ENCODE measurements at places on chromosomes 7 and 10.

DNA sequence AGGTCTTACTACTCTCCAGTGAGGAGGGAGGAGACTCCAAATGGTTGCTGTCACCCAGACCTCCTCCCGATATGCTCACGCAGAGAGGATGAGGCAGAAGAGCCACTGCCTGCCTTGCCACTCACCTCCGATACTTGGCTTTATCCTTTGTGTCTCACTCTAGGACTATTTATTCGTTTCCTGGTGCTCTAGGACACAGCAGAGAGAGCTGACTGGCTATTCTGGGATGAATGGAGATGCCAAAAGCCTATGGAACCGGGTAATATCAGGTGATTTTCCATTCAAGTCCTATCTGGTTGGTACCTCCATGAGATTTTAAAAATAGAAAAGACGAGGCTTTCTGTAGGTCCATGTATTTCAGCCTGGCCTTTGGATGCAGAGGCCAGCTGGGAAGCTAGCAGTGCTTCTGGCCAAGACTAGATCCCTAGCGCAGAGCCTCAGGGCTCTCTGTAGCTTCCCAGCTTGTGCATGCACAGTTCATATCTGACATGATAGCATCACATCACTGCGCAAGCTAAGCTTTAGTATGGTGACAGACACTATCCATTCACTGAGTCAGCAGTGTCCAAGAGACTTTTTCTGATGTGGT, 239.0 kb upstream of the ANKRD30A start:
- no peak for DNase-seq

- DNase-seq, result no peak
Observed at GRCh38 chr7:128402356-128402755, 7.4 kb downstream of the IMPDH1 start.

DNA sequence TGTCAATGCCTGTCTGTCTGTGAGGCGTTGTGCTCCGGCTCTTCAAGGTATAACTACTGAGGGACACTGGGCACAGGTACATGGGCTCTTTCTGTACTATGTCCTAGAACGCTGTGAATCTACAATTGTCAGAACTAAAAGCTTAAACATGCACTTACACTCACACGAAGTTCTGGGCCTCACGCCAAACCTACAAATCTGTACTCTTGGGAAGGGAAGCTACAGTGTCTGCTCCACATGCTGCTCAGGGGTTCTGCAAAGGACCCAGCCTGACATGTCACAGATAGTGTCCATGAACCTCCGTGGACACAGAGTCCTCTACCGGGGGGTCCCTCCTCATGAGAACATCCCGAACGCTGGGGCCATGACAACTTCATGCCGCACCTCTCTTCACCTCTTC, 268.7 kb downstream of the WDR37 start:
- DNase-seq, result no peak

- DNase-seq, result peak; percentile 82
Observed at GRCh38 chr7:128697302-128697905, 25.3 kb downstream of the GARIN1A start.

- no peak for DNase-seq
Observed at GRCh38 chr10:78130966-78131710, 97.5 kb downstream of the RPS24 start.

DNA sequence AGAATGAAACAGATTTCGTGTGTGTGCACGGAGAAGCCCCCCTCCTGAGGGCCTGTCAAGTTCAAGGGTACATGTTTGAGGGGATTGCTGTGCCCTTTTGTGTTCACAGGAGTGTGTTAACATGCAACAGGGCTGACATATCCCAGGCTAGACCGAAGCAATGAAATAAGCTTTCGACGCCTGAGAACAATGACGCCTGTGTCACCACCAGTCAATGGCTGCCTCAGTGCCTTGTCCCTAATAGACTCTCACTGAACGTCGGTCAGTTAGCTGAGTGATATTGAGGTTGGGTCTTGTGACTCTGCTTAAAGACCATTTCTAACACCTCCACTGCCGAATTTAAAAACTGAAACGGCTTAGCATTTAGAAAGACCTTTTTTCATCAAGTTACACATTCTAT, 175.2 kb upstream of the TCF7L2 start:
- DNase-seq, result no peak

DNA sequence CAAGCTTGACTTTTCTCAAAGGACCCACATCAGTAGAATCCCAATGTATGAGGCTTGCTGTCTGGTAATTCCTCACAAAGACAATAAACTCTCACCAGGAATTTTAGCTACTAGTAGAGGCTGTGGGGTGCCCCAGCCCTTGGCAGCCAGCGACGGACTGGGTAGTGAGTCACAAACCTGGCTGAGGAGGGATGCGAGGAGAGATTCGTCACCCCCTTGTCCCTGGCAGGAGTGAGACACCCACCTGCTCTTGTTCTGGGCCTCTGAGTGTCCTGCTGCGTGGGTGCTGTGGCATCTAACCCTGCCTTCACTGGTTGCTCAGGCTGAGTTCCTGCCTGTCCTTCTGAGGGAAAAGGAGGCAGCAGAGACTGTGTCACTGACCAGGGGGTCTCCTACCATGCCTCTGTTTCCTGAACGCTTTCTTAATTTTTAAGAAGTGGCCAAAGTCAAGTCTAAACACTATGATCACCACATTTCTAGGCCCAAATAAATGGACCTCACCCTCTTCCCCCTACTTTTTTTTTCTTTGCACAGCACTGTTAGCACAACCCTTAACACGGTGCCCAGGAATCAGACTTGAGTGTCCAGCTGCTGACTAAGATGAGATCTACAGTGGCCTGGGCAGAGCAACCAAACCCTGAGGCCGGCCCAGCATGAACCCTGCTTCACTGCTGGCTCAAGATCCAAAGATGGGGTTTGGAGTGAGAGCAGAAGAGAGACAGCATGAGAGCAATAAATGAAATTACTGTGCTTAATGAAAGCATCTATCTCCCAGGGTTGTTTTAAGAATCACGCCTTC, 146.4 kb downstream of the ANLN start:
- DNase-seq, result no peak

- peak; percentile 73 for DNase-seq
Observed at GRCh38 chr10:75019370-75019769, 92.1 kb upstream of the SAMD8 start.

DNA sequence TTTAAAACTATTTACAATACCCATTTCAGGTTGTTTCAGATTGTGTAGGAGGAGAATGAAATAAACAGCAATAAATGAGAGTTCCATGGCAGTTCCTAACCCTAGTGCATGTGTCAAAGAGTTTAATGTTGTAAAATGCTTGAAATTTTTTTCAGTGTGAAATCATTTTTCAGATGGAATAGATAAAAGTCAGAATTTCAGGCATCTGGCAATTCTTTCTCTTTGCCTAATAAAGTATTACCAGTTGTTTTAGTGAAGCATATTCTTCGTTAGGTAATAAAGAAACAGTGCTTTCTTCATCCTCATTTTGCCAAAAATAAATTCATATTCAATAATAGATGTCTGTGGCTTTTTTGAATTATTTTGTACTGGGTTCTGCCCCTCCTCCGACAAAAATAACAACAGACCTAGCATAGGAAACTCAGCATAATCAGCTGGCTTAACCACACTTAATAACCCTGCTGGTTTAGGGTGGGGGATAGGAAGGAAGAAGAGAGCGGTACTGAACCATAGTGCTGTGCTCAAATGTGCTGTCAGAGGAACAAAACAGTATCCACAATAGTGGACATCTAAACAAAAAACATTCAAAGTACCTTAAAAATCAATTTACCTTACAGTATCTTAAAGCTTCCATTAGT, 39.1 kb downstream of the MINDY3 start:
- DNase-seq, result no peak

- peak; percentile 76 for DNase-seq
Observed at GRCh38 chr10:13784067-13784466, 197.3 kb downstream of the PRPF18 start.

- no peak for DNase-seq
Observed at GRCh38 chr10:62806251-62806650, 1.7 kb downstream of the ADO start.

GRCh38 chr7:103573479-103574058, 127.6 kb upstream of the SLC26A5 start:
- peak; percentile 60 for DNase-seq

DNA sequence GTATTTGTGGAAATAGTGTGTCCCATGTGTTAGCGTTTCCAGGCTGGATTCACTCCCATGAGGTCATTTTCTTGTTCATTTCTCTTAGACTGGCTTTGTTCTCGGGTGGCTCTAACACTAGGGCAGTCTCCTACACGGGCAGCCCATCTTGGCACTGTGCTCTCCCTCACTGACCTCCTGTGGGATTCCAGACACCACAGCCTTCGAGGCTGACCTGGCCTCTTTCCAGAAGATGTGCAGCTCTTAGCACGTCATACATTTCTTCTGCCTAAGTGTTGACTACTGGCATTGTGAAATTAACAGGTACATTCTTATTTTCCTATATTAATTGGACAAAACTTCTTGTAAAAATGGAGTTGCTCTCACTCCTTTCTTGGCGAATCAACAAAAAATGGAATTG, 72.8 kb downstream of the INSYN2A start:
- DNase-seq, result no peak

DNA sequence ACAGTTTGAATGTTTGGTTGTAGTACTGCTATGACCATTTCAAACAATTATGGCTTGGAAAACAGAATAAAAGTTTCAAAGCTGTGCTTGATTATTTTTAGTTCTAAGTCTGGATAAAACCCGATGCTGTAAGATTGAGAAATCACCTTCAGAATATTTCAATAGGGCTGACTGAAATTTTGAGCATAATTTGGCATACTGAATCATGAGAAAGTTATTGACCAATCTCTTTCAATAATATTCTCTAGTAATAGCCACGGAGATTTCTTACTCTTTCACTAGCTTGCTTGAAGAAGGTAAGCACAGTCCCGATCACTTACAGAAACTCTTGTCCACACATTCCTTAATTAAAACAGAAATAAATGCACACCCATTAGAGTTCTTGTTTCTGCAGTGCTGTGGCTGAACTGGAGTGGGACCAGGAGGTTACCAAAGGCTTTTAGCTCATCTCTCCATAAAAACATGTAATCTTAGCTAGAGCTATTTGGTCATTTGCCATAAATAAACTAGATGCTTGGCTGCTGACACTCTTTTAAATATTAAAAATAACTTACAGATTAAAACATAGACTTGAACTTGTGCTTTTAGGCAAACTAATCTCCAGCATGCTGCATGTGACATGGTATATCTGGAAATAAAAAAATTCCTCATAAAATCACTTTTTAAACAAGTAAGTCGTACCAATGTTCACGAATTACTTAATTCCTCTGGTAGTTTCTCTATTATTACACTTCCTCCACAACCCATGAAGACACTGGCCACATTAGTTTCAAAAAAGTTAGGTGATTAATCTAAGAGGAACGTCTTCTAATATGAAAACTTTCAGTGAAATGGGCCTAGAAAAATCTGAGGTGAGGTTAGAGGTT, 97.8 kb downstream of the AGMO start:
- DNase-seq, result no peak

GRCh38 chr7:122014697-122015096, 129.4 kb downstream of the AASS start:
- peak; percentile 6 for DNase-seq

DNA sequence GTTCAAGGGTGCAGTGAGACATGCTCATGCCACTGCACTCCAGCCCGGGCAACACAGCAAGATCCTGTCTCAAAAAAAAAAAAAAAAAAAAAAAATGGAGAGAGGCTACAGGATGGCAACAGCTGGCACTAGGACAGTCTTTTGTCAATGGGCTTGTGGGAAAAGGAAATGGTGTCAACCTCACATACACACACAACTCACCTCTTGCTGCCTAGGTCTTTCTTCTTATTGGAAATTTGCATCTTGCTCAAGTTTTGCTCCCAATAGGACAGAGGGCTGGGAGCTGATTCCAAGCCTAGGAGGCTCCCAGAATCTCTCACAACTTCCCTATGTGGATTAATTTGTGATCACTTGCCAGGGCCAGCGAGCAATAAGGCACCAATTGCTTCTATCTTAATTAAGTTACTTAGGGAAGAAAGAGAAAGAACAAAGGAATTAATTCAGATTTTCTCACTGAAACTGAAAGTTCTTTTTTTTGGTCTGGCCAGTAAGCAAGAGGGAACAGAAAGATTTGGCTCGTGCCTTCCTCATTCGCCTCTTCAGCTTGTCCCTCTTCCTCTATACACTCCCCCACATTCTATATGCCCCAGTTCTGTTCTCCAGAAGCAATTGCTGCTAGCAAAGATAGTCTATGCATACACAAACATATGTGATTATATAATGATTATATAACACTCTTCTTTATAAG, 33.8 kb downstream of the MAP3K8 start:
- DNase-seq, result peak; percentile 67

DNA sequence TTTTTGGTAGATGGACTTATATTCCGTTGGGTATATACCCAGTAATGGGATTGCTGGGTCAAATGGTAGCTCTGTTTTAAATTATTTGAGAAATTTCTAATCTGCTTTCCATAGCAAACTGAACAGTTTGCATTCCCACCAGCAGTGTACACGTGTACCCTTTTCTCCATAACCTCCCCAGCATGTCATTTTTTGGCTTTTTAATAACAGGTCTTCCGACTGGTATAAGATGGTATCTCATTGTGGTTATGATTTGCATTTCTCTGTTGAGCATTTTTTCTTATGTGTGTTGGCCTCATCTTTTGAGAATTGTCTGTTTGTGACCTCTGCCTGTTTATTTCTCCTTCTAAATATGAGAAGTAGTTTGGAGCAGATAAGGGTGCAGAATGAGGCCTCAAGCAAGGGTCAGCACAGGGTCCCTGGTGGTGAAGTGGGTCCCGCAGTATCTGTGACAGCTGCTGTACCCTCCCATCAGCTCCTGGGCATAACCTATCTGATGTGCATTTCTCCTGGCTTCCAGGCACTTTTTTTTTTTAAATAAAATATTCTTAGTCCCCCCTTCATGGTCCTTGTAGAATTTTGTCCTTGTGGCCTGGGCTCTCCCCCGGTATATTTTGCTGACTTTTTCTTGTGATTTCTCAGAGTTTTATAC, 73.5 kb downstream of the PROSER2 start:
- DNase-seq, result no peak

GRCh38 chr7:98174334-98175259, 36.6 kb upstream of the BHLHA15 start:
- no peak for DNase-seq

- DNase-seq, result no peak
Observed at GRCh38 chr7:100155553-100156317, 2.8 kb downstream of the TRAPPC14 start.

DNA sequence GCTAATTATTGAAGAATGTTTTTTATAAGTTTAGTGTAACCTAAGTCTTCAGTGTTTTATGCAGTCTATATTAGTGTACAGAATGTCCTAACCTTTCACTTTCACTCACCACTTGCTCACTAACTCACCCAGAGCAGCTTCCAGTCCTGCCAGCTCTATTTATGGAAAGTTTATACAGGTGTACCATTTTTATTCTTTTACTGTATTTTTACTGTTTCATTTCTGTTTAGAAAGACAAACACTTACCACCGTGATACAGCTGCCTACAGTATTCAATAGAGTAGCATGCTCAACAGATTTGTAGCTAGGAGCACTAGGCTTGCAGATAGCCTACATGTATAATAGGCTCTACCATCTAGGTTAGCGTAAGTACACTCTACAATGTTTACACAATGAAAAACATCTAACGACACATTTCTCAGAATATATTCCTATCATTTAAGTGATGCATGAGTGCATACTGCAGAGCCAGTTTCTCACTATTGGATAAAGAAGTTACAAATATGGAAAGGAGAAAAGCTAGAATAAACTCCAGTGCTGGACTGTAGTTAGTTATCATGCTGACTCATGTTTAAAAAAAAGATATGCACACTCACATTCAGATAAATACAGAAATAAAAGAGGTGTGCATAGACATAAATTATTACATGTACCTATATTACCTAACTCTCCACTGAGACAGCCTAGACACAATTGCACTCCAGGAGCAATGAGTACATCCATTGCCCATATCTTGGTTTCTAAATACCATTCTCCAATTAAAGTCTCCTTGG, 30.4 kb downstream of the STEAP1B start:
- no peak for DNase-seq

- DNase-seq, result peak; percentile 94
Observed at GRCh38 chr7:77351539-77352004, 64.6 kb downstream of the GSAP start.
